Lung (tissue), 17 donors: ENCODE measurements at places on chromosomes 1 and 21.

GRCh38 chr1:185293967-185294542 is 23.0 kb downstream of the IVNS1ABP start:
- no peak for DNase-seq

DNA sequence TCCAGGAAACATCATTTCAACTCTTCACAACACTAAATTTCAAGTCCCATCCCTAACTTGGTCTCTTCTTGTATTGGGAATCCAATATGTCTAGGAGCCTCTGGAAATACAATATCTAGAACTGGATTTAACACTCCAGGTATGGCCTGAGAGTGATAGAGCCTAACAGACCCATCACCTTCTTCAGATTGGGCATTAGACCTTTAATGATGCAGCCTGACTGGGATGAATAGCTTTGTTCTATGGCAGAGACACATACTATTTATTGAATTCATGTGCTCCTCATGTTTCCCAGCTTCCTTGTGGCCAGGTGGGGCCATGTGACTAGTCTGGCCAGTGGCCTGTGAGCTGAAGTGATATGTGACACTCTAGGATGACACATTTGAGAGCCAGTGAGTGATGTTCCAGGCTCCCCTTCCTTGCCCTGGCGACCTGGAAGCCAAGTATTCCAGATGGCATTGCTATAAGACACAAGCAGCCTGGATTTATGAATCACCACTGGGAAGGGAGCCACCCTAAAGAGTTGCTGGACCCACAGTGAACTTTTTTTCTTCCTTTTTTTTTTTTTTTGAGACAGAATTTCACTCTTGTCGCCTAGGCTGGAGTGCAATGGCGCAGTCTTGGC is 31.0 kb upstream of the POU3F1 start:
- no peak for DNase-seq

DNA sequence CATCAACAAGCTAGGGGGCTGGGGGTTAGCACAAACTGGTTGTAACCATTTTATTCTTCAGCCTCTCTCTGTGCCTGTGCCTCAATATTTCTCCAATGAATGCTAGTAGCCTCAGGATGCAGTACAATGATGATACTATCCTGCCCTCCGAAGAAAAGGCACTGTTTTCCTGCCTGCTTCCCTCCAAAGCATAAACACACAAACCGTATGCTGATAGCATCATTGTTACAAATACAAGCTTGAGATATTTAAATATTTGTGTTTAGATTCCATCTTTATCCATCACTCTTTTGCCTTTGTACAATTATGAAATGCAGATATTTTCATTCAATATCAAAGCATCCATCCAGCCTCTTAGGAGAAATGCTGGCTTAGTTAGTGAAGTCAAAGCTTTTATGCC is 404.8 kb downstream of the DUSP10 start:
- DNase-seq: peak; percentile 18

GRCh38 chr1:147673406-147673805 is 3.1 kb upstream of the ACP6 start:
- DNase-seq: no peak

DNA sequence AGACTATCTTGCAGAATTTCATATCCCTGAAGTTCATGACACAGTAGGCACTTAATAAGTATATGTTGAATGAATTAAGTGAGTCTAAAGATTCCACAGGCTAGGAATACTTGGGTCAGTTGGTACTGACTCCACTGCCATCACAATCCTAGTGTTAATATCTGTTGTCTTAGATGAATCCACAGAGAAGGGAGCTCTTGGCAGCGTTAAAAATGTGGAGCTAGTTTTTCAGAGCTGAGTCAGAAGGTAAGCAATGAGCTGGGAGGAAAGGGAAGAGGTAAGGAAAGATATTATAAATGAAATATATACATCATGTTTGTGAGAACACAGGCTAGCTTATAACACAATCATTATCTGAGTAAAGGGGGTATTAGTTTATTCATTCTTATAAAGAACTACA is 21.8 kb upstream of the GORAB start:
- no peak for DNase-seq

GRCh38 chr1:7587108-7587772 is 183.9 kb upstream of the VAMP3 start:
- DNase-seq: no peak

- peak; percentile 59 for DNase-seq
Measured at GRCh38 chr1:32925403-32926162, 24.4 kb upstream of the TMEM54 start.
